ENCODE measurements at places on chromosomes 1 and 21.
A peak's percentile ranks its signal among the peaks of the same experiment; 100 is the strongest.

- DNase-seq = no peak
Measured at GRCh38 chr1:21511579-21512522, 2.6 kb downstream of the ALPL start.

DNA sequence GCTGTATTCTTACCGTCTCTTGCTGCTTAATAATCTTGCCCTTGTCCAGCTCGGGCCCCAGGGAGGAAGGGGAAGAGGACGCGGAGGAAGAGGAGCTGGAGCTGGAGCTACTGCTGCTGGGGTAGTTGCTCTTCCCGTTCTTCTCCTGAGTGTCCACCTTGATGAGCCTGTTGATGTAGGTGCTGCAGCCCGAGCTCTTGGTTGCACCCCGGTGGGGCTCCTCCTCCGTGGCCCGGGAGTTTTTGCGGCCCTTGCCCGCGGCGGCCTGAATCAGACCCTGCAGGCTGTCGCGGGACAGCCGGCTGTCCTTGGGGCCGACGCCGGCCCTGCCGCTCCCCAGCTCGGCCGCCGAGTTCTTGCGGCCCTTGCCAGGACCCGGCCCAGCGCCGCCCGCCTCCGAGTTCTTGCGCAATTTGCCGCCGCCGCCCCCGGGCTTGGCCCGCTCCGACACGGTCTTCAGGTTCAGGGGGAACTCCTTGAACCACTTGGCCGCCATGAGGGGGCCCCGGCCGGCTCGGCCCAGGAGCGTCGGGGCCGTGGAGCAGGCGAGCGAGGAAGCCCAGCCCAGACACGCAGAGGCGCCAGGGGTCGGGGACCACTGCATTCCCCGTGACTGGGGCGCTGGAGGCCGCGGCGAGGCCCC, 475 bp upstream of the TDRD10 start:
- no peak for DNase-seq

DNA sequence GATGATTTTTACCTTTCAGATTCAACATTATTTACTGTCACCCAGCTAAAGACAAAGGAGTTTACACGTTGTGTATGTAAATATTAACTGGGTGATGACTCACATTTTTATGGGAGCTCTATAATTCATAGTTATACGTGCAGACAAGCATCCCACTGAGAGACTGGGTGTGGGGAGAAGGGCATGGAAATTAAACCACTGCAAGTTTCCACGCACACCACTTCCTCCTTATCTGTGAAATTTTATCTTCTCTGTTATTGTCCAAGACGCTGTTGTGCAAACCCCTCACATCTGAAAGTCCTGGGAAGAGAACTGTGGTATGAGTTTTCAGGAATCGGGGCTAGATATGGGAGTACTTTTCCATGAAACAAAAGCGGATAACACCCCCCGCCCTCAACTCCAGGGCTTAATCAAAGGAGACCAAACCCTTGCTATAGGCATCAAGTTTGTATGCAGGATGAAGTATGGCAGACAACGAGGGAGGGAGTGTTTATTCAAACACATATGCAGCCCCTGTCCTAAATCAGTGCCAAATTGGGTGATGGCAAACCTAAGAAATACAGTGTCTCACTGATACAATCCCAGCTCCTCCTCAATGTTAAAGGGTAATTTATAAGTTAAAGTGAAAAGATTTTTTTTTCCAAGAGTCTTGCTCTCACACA, 23.3 kb upstream of the DPT start:
- no peak for DNase-seq

DNA sequence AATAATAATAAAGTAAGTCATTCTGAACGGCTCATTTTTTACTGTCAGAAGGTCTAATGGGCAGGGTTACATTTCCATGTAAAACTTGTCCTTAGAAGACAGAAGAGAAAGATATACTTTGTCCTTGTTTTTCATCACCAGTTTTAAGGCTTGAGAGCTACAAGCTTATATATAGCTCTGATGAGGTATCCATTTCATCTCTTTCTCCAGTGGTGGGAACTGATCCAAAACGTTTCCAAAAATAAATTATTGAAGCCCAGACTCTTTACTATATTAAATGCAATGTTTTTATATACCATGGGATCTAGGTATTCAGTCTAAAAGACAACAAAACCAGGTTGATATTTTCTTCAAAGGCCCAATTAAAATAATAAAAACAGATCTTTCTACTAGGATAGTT, 8.7 kb downstream of the B3GALNT2 start:
- no peak for DNase-seq

DNA sequence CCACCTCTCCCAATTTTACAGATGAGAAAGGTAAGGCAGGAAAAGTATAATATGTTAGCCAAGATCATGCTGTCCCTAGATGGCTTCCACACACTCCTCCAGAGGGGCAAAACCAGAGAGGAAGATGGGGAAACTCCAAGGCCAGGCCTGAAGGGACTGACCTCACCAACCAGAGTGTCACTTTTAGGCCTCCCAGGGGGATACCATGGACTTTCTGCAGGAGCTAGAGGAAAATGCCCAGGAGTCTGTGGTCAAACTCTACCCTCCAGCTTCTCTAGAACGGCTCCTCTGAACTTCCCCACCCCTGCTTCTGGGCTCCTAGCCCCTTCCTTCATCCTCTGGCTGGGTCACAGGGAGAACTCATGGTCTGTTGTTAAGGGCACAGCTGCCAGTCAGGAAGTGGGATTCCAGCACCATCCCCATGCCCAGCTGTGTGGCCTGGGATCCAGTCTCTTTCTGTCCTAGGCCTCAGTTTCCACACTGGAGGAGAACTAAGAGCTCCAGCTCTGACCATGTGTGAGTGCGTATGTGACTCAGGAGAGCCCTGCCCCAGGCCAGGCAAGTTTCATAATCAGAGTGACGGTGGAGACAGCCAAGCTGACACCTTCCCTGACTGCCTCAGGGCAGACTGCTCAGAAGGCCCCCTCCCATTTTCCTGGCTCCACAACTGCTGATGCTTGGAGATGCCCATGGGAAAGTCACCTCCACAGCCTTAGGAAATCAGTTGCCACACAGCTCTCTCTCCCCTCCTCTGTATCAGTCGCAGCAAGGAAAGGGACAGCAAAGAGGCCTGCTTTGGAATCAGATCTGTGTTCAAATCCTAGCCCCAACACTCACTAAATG, 1.9 kb downstream of the IGSF8 start:
- DNase-seq = peak; percentile 32

DNA sequence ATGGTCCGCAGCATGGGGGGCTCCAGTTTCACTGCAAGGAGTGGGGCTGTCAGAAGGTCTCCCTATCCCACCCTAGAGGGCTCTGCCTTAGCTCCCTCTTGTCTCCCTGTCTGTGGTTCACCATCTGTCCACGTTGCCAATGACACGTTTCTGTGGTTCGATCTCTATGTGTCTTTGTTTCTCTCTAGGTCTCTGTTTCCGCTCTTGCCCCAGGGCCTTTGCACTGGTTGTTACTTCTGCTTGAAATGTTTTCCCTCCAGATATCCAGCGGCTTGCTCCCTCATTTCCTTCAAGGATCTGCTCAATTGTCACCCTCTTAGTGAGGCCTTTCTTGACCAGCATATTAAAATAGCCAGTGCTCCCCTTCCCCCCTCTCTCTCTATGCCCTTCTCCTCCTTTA, 8.5 kb upstream of the MRPS15 start:
- no peak for DNase-seq

DNA sequence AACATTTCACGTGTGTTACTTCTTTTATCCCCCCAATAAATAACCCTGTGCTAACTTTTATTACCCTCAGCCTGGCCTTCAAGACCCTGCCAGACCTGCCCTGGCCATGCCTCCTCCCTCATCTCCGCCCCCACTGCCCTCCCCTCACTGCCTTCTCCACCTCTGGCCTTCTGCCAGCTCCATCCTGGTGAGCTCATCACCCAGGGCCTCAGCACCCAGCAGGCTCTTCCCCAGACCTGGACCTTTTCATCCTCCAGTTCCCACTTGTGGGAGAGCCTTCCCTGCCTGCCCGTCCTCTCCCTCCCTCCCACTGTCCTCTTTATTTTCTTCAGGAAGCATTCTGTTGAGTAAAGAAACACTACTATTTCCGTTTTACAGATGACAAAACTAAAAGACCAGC, 72.0 kb downstream of the SLC66A1 start:
- DNase-seq = no peak

- no peak for DNase-seq
Measured at GRCh38 chr1:56123421-56123820, 455.9 kb downstream of the PLPP3 start.

DNA sequence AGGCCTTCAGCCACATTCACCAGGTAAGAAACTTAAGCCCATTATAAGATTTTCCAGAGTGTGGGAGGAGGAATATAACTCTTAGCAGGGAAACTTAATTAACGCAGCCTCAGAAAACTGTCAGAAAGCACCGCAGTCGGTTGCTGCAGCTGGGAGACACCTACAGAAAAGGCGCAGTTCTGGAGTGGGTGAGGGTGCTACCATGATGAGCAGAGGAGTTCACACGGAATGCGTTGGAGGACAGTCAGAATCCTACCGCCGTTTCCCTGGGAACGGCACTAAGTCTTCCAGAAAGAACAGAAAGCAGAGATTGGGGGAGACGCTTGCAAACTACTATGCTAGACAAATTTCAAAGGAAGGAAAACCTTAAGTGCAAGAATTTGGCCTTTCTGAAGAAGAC, 6.4 kb downstream of the ACTN2 start:
- no peak for DNase-seq

- DNase-seq = no peak
Measured at GRCh38 chr1:48341221-48341620, 118.7 kb downstream of the SLC5A9 start.

GRCh38 chr1:94118013-94118412, 2.9 kb downstream of the ABCA4 start:
- no peak for DNase-seq

GRCh38 chr1:77511440-77511840, 171.0 kb downstream of the ZZZ3 start:
- no peak for DNase-seq

DNA sequence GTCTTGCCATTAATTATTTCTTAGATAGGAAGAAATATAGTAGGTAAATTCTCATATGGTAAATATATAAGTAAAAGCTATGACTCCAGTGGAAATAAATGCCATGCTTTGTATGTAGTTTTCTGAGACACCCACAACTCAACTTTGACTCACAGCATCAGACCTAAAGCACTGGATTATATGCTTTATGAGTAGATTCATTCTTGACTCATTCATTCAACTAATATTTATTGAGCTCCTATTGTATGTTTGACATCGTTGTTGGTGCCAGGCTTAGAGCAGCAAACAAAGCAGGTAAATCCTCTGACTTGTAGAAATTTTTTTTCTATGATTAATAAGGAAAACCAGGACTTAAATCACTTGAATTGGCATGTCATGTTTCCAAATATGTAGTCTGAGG, 211.4 kb downstream of the PTPRC start:
- no peak for DNase-seq

DNA sequence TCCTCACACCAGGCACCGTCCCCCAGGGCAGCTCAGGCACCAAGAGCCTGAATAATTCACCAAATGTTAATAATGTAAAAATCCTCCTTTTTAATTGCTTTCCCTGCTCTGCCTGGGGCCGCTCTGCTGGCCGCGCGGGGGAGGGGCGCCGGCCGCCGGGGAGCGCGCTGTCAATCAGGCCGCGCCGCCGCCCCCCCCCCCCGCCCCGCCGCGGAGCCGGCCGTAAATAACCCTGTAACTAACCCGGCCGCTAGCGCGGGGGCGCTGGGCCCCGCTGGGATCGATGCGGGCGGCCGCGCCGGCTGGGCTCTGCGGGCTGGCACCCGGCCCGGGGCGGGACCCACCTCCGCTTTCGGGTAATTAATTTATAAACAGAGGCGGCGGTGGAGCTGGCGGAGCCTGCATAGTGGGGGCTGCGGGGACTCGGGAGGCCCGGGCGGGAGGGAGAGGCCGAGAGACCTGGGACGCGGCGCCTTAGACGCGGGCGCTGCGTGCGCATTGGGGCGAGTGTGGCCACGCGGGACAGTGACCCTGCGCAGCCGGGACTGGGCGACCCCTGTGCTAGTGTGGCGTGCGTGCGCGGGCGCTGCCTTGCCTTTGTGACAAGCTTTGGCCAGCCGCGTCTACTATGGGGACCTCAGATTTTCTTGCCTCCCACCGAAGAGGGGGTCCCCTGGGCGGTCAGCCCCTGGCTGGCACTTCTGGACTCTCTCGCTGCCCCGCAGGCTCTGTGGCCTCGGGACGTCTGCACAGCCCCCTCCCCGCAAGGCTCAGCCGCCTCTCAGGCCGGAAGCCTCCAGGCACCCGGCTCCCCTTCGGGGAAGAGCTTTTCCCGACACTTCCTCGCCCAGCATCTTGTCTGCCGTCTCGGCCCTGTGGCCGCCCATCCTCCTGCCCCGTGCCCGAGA, 16.6 kb downstream of the SAMD11 start:
- peak; percentile 53 for DNase-seq

DNA sequence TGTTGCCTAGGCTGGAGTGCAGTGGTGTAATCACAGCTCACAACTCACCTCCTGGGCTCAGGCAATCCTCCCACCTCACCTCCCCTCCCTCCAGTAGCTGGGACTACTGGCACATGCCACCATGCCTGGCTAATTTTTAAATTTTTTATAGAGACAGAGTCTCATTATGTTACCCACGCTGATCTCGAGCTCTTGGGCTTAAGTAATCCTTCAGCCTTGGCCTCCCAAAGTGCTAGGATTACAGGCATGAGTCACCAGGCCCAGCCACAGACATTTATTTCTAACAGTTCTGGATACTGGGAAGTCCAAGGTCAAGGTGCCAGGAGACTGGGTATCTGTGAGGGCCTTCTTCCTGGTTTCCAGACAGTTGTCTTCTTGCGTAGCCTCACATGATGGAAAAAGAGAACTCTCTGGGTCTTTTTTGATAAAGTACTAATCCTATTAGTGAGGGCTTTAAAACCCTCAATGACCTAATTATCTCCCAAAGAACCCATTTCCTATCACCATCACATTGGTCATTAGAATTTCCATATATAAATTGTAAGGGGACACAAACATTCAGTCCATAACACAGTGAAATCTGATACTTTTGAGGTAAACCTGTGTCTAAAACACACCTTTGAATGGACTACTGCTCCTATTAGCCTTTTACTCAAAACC, 67.9 kb downstream of the PHACTR4 start:
- DNase-seq = no peak

DNA sequence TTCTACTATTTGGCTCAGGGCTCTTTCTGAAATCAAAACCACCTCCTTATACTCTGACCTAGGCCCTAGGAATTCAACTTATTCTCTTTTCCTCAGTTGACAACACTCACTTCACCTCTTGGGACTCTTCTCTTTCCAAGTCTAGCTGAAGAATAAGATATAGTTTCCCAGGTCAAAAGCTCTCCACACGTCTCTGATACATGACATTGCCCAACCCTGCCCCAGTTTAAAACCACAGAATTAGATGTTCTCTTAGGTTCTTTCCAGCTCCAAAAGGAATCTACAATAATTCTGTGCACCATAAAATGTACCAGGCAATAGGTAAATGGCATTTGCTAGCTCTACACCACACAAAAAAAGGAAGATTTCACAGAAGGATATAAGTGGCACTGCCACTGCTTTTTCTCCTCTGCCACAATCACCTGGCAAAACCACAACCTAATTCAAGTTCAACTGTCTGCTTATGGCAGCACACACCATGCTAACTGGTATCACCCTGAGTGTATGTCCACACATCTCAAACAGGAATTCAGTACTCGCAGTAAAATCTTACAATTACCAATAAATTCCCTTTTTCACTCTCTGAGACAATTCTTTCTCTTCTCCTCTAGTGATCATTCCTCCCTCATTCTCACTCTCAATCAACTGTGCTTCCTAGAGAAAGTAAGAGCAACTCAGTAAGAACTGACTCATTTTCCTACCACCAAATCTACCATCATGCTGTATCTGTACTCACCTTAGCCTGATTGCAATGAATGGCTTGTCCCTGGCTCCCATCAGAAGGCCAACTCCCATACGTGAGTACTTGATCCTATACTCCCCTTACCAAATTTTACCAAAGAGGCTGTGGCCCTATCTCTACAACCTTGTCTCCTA, 27.3 kb downstream of the ZBTB8OS start:
- DNase-seq = peak; percentile 44

- no peak for DNase-seq
Measured at GRCh38 chr1:162422662-162423375, 10.9 kb upstream of the SH2D1B start.
